ENCODE measurements at places on chromosomes 16 and 17. TPM values are rescaled to one million over a fixed set of nuclear protein-coding genes. Genes with fewer than 3 reads are reported as not detected.

The TMEM256 gene
- 29.7 TPM for total RNA-seq

The GP2 gene
- total RNA-seq, result not detected

The EPOP gene
- total RNA-seq, result 0.49 TPM

The TEKT3 gene
- total RNA-seq, result 0.49 TPM

The ABCA6 gene
- 1.7 TPM for total RNA-seq

The TLE7 gene
- not detected for total RNA-seq

The FAM234A gene
- total RNA-seq, result 17.9 TPM

The CAMKK1 gene
- total RNA-seq, result 5.7 TPM

The CACNG3 gene
- total RNA-seq, result 5.2 TPM

The PLA2G10 gene
- not detected for total RNA-seq

The C17orf107 gene
- total RNA-seq, result 3.7 TPM

The SLC13A2 gene
- not detected for total RNA-seq

The CACNG1 gene
- total RNA-seq, result 0.25 TPM

The CLEC10A gene
- not detected for total RNA-seq
